ENCODE measurements at places on chromosomes 2 and 18. TPM values are rescaled to one million over a fixed set of nuclear protein-coding genes. Genes with fewer than 3 reads are reported as not detected.

- no peak for DNase-seq
Observed at GRCh38 chr2:191391171-191391570, 146.0 kb downstream of the MYO1B start.

Gene PSTPIP2
- 8.8 TPM for total RNA-seq

Gene RAB6C
- total RNA-seq: not detected

GRCh38 chr2:76640905-76641304 is 881.3 kb downstream of the LRRTM4 start:
- no peak for DNase-seq

Gene C2orf42
- total RNA-seq: 10.9 TPM

DNA sequence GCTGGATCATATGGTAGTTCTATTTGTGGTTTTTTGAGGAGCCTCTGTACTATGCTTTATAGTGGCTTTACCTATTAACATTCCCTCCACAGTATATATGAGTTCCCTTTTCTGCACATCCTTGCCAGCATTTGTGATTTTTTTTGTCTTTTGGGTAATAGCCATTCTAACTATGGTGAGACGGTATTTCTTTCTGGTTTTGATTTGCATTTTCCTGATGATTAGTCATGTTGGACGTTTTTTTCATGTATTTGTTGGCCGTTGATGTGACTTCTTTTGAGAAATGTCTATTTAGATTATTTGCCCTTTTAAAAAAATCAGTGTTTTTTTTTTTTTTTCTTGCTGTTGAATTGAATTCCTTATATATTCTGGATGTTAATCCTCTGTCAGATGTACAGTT is 31.1 kb downstream of the ACTR3 start:
- DNase-seq: no peak

Gene SNRNP27
- total RNA-seq: 54.2 TPM

- DNase-seq: no peak
Observed at GRCh38 chr2:38098421-38099098, 22.6 kb upstream of the CYP1B1 start.

DNA sequence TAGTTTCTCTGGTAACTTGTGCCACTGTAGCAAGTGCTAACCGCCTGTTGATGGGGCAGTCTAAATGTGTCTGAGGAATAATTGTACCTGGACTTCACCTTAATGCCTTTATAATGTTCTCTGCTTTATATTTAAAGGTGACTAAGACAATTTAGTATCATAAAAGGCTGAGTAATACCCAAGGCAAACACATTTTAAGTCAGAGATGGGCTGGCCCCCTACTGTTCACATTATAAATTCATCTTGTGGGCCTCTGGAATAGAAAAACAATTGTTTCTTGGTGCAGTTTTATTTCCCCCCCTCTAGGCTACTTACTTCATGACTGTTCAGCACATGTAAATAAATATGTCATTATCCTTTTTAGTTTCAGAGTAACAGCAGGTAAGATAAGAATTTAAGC is 559.3 kb upstream of the PIK3C3 start:
- DNase-seq: no peak

Gene TUBA3D
- total RNA-seq: not detected

DNA sequence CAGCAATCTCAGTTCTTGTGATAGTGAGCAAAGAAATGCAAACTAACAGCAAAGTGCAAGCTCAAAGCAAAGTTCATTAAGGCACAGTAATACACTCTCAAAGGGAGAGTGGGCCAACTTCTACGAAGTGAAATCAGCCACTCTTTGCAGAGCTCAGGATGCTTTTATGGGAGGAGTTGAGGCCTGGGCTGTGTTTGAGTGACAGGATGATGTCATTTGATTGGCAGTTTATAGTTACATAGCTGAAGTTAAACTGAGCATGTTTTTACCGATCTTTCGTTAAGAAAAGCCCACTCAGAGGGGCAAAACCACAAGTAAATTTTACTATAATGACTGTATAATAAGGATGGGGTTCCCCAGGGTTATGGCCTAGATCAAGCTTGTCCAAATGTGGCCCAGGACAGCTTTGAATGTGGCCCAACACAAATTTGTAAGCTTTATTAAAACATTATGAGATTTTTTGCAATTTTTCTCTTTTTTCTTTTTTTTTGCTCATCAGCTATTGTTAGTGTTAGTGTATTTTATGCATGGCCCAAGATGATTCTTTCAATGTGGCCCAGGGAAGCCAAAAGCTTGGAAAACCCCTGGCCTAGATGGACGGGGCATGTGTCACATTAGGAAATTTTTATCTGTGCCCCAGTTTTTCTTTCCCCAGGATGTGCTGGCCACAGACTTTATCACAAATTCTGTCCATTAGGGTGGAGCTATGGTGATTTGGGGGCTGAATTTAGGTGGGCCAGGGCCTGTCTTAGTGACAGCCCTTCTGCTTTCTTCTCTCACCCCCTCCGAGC is 8.3 kb upstream of the DNAH7 start:
- no peak for DNase-seq

GRCh38 chr2:169009865-169010579 is 21.1 kb downstream of the ABCB11 start:
- DNase-seq: no peak

Gene AGXT
- 0.32 TPM for total RNA-seq

Data from mesenteric fat pad (tissue), 1 donor.